Foreskin fibroblast (primary cell): ENCODE measurements at places on chromosomes 2 and 18.
A peak's percentile ranks its signal among the peaks of the same experiment; 100 is the strongest.

- no peak for DNase-seq
Observed at GRCh38 chr2:218320704-218321336, 28.5 kb upstream of the TMBIM1 start.

GRCh38 chr2:240383099-240383758 is 52.2 kb upstream of the GPC1 start:
- no peak for DNase-seq

- no peak for DNase-seq
Observed at GRCh38 chr2:216626168-216626874, 6.9 kb upstream of the IGFBP2 start.

GRCh38 chr2:218161644-218162043 is 5.1 kb downstream of the CXCR1 start:
- DNase-seq, result no peak

DNA sequence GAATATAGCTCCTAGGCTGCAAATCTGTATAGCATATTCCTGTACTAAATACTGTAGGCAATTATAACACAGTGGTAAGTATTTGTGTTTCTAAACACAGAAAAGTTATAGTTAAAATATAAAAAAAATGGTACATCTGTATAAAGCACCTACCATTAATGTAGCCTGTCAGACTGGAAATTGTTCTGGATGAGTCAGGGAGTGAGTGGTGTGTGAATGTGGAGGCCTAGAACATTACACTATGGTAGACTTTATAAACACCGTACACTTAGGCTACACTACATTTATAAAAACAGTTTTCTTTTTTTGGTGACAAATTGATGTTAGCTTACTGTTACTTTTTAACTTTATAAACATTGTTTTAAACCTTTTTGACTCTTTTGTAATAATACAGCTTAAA is 226.3 kb downstream of the CCDC85A start:
- DNase-seq, result no peak

- no peak for DNase-seq
Observed at GRCh38 chr18:79217979-79218604, 148.9 kb downstream of the ATP9B start.

DNA sequence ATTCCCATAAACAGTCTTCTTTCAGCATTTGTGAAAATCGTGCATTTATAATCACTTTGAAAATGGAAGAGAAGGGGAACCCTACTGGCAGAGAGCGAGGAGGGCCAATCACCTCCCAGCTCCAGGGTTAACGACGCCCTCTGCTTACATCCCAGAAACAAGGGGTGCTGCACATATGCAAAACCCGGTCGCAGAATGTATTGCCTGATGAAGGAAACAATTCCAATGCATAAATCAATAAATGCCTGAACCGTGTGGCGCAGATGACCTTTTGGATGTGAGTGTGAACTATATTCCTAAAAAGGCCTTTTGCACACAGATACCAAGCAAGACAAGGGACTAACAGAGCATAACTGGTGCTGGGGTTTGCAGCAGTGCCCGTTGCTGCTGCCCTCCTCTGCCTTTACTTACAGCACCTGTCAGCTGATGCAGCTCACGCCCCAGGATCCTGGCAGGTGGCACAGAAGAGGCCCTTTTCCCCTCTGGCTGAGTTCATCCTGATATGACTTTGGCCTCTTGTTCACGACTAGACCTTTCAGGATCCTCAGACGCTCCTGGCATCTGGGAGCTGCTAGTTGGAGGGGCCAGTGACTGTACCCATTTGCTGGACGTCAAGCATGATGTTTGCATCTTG is 67.8 kb downstream of the MYT1L start:
- DNase-seq, result no peak

- no peak for DNase-seq
Observed at GRCh38 chr2:15993232-15993610, 52.9 kb downstream of the MYCN start.

GRCh38 chr18:76495006-76495370 is at the start of gene ZNF516:
ZNF516 (minus strand) TSS chr18:76495242; CDS start chr18:76443054, 52,188 bp downstream.
- no peak for DNase-seq

GRCh38 chr2:14619441-14619840 is 13.1 kb upstream of the LRATD1 start:
- no peak for DNase-seq

DNA sequence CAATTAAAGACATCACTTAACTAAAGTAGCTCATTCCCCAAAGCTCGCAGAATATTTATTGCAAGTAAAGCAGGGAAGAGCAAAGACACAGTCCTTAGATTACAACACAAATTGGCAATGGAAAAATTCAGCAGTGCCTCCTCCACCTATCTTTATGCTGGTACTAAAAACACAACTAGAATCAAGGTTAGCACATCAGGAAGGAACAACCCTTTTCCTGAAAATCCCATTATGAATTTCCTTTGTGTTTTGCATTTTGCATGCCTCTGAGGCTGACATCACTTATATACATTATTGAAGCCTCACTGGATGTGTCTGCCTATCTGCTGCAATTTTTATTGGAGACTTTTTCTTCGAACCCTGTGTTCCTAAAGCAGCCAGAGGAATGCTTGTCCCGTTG is 193.8 kb upstream of the STK17B start:
- no peak for DNase-seq

- no peak for DNase-seq
Observed at GRCh38 chr2:180742801-180743200, 237.6 kb upstream of the UBE2E3 start.

DNA sequence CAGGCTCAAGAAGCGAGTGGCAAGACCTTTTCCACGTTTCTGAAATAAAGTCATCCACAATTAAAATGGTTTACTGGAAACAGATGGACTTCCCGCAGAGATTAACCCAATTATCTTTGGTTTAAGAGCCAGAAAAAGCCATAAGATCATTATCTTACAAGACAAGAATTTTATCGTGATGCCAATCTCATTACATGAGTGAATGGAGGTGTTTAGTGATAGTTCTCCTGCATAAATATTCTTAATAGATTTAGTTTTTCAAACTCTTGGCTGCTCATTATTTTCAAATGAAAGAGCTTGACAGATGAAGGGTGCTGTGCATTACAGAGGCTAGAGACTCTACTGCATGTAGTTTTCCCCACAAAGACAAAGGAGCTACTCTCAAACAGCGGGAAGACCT is 1028.4 kb upstream of the PIK3C3 start:
- no peak for DNase-seq

GRCh38 chr18:60554967-60555366 is 182.4 kb upstream of the MC4R start:
- no peak for DNase-seq

DNA sequence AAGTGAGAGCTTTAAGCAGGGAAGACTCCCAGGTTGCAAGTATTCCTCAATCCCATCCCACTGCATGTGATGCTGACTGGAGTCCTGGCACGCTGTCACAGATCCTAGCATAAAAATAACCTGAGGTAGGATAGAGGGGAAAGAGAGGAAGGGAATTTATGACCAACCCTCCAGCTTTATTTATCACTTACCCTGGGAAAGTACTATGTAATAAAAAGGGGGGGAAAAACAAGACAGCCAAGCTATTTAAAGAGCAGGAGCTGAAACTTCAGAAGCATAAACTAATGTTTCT is 122.2 kb downstream of the SLC8A1 start:
- DNase-seq, result no peak

DNA sequence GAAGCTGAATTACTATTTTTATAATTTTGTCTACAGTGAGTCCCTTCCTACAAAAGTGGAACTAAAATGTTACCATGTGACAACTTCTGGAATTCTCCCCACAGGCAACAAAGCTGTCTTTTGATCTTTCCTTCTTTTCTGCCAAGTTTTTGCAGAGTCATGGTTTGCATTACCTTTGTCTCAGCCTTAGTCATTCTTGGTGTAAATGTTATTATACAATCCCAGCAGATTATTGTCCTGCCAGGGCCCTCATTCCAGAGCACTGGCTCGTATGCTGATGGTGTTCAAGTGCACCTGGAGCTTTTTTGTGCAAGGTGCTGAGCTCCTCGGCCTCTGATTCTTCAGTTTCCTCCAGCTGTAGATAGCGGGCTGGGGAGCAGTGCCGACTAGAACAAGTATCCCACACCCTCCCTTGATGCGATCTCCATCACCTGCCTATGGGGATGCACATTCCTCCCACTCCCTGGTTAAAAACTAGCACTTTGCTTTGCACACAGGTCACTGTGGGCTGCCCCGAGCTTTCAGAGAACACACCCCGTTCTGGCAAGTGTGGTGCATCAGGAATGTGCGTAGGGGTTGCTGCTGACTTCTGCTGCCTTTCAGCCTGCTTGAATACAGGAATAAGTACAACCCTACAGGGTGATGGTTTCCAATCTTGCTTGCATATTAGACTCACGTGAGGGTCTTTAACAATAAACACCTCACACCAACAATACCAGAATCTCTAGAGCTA is 263.6 kb downstream of the RNF144A start:
- no peak for DNase-seq

DNA sequence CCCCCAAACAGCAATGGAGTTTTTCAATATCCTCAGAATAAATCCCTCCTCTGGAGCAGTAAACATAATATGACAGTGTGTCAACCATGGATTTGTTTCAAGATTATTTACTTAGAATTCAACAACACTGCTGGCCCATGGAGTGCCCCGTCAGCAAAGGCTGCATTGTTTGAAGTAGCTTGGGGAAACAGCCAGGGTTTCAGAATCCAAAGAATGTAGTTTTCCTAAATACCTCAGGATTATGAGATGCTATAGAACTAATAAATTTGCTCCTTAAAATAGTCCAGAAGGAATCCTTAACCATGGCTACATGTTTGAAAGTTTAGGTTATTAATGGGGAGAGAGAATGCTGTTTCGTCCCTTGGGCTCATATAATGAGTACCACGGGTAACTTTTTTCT is 13.1 kb upstream of the CETN1 start:
- DNase-seq, result no peak

DNA sequence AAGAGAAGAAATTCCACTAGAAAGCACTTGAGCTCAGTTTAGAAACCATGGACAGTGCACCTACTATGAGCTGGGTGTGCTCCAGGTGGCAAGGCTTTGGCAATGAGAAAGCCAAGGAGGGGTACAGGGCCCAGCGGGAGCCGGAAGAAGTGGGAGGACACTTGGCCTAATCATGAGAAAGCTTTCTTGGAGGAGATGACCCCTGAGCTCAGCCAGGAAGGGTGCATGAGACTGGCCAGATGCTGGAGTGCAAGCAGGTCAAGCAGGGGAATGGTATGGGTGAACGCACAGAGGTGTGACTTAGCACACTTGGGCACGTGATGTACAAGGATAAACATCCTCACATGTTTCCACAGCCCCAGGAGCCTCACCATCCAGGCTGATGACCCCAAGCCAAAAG is 97.2 kb upstream of the GLI2 start:
- no peak for DNase-seq

GRCh38 chr2:82023710-82024109 is 1719.2 kb upstream of the LRRTM1 start:
- no peak for DNase-seq

- no peak for DNase-seq
Observed at GRCh38 chr18:14781671-14782070, 33.7 kb downstream of the ANKRD30B start.

GRCh38 chr2:174878537-174879147 is 114.4 kb upstream of the CHRNA1 start:
- DNase-seq, result peak; percentile 68

GRCh38 chr2:240792629-240793312 is 27.2 kb downstream of the KIF1A start:
- no peak for DNase-seq

GRCh38 chr18:3468833-3469232 is 18.9 kb downstream of the TGIF1 start:
- no peak for DNase-seq

- no peak for DNase-seq
Observed at GRCh38 chr2:69026691-69027459, 13.9 kb downstream of the ANTXR1 start.

DNA sequence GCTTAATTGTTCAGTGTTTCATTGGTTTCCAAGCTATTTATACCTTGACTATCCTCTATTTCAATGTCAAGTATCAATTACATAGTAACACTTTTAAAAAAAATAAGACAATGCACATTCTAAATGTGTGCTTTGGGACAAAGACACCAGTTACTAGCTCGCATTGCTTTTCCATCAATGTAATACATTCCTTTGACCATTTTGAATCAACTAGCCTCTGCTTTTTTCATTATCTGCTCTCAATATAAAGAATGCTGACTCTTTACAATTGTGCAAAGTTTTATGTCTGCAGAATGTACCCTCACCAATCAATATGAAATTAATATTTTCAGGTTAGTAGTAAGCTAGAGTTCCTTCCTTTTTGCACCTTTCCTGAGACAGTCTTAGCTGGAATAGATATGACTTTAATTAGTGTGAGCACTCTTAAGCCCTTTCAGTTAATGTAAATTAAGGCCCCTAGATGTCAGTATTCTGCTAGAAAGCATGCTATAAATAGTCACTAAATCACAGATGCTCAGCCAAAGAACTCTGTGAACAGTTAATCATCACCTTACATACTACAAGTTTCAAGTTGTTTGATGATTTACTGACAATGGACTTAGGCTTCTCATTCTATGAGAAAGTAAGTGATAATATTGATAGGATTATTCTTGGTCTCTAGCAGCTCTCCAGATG is 413.6 kb downstream of the PTH2R start:
- no peak for DNase-seq

DNA sequence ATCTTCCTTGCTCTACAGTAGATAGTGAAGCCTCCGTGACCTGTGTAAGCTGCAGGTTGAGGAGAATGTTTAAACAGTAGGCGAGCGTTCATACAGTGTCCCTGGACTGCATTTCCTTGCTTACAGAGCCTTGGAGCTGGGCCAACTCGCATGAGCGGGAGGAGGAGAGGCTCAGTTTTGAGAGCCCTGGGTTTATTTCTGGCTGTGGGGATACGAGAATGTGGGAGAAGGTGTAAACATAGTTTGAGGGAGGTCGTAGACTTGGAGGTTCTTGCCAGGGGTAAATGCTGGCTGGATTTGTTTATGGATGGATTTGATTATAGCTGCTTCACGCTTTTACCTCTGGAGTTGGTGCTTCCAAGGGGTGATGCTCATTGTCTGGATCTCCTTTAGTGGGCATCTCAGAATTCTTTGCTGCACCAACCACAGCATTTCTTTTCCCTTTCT is 20.8 kb downstream of the CRIM1 start:
- no peak for DNase-seq

DNA sequence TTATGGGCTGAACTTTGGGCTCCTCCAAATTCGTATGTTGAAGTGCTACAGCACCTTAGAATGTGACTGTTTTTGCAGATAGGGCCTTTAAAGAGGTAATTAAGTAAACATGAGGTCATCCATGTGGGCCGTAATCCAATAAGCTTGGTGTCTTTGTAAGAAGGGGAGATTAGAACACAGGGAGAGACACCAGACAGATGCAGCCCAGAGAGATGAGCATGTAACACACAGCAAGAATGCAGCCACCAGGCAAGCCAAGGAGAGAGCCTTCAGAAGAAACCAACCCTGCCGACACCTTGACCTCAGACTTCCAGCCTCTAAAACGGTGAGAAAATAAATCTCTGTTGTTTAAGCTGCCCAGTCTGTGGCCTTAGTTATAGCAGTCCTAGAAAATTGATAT is 74.3 kb downstream of the HRH4 start:
- no peak for DNase-seq
